ENCODE measurements at places on chromosomes 12 and 14.

GRCh38 chr12:106878804-106879203, 76.9 kb upstream of the TMEM263 start:
- DNase-seq, result no peak

- peak; percentile 76 for DNase-seq
Measured at GRCh38 chr12:123533672-123534643, at the start of gene RILPL1. Gene RILPL1 (minus strand): TSS chr12:123533719. CDS start chr12:123533482, 237 bp downstream.

GRCh38 chr14:59480166-59480565, 4.0 kb downstream of the L3HYPDH start:
- no peak for DNase-seq

GRCh38 chr12:80118565-80119324, 19.4 kb downstream of the OTOGL start:
- peak; percentile 22 for DNase-seq

DNA sequence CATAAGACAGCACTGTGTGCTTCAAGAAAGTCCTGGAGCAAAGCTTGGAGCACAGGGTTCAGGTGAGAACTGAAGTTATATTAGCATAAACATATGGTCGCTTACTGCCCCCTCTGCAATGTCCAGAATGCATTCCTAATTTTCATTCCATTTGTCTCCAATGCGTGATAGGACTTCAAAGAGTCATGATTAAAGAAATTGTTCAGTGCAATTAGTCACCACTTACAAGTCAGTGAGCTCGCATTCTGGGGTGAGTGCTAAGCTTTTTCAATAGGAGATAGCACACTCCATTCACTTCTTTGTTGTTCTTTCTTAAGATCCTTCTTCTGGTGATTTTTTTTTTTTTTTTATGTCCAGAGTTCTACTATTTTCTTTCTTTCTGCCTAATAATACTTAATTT, 398.4 kb downstream of the SYT1 start:
- no peak for DNase-seq

DNA sequence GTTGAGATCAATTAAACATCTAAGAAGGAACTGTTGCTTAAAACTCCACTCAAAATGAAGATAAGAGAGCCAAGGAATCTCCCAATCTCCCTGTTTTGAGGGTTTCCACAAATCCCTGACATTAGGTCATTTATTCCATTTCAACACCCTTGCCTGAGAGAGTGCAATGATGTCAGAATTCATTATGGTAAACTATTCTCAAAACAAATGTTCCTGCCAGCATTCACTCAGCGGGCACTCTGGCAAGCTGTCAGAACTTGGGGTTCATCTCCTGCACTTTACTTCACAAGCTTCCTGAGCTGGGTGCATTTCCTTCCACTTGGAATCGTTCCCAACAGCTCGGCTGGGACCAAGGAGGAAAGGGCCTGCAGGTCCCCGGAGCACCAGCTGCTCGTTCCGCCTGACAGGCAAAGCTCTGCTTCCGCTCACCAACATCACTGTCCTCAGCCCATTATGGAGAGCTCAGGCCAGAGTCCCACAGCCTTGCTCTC, 117.8 kb downstream of the TTC7B start:
- no peak for DNase-seq

- DNase-seq, result no peak
Measured at GRCh38 chr12:129109174-129110001, 256.1 kb downstream of the GLT1D1 start.

DNA sequence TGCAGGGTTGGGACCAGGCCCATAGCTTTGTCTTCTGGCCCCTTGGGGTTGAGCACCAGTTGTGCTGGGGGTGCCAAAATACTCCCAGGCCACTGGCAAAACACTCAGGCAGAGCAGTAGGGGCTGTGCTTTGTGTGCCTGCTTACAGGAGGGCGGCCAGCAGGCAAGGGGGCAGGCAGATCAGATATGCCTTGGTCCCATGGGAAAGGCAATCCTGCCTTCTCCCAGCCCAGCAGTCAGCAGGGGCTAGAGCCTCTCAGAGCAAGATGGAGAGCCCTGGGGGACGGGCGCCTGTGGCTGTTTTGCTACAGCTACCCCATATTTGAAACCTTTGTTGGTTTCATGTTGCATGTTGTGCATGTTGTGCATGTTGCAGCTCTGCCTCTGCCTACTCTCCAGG, 36.2 kb upstream of the TMX1 start:
- DNase-seq, result no peak

DNA sequence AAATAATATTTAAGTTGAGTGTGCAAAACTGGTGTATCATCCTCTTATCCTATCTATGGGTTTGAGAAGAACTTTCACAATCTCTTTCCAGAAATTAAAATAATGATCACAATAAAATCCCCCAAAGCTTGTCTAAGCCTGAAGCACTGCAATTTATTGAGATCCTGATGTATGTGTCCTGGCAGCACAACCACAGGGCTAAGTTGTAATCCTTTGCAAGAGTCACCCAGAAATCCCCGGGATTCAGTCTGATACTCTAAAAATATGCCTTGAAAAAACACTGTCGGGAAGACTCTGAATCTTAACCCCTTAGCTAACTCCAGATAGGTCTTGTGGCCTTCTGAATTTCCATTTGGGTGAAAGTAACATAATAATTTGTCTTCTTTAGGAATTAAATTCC, 40.3 kb upstream of the STXBP6 start:
- DNase-seq, result no peak

GRCh38 chr12:119072440-119072839, 91.1 kb downstream of the SRRM4 start:
- DNase-seq, result no peak

- no peak for DNase-seq
Measured at GRCh38 chr12:131010396-131011131, 56.9 kb downstream of the ADGRD1 start.

DNA sequence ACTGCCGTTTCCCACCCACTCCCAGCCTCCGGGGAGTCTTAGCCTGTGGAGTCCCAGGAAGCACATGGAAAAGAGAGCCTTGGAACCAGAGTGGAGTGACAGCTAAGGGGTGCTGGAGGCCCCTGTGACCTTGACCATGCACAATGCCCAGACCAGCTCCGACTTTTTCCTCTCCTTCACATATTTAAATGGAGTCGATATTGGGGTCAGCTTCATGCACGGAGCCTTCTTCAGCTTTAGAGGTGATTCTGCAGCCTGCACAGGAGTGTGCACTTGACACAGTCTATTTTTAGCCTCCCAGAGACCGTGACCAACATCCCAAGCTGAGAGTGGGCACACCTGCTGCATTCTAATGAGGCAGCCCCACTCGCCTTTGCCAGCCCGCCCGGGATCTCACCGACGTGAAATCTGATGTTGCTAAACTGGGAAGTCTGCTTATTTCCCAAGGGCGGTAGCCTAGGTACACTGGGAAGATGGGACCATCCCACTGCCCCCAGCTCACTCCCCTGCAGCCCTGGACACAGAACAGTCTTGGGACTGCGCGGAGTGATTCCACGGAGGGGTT, 47.5 kb downstream of the PRMT8 start:
- no peak for DNase-seq

- DNase-seq, result no peak
Measured at GRCh38 chr14:69882116-69882864, 3.1 kb downstream of the SMOC1 start.

DNA sequence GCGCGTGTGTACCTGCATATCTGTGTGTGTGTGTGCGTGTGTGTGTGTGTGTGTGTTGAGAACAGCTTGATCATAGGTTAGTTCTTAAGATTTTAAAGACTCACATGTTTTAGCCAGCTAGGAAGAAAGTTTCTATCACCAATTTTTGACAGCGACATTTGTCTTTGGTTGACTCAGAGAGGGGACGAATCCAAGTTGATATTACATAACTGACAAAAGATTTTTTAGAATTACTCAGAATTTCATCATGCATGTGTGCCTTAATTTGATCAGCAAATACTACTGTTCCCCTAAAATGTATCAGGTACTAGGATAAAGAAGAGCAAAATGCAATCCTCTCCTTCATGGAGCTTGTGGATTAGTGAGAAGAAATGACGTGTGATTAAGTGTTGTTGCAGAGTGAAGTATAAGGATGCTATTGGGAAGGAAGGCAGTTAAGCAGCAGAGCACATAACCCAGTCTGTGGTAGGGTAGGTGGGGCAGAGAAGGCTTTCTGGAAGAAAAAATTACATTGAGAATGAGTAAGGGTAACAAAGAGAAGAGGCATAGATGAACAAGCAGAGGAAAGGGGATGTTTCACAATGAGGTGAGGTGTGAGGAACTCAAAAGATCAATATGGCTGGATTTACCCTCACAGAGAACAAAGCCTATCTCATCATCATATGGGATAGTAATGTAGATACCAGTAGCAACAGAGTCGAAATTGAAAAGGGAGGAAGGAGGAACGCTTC, 77.5 kb downstream of the ELK3 start:
- DNase-seq, result no peak

DNA sequence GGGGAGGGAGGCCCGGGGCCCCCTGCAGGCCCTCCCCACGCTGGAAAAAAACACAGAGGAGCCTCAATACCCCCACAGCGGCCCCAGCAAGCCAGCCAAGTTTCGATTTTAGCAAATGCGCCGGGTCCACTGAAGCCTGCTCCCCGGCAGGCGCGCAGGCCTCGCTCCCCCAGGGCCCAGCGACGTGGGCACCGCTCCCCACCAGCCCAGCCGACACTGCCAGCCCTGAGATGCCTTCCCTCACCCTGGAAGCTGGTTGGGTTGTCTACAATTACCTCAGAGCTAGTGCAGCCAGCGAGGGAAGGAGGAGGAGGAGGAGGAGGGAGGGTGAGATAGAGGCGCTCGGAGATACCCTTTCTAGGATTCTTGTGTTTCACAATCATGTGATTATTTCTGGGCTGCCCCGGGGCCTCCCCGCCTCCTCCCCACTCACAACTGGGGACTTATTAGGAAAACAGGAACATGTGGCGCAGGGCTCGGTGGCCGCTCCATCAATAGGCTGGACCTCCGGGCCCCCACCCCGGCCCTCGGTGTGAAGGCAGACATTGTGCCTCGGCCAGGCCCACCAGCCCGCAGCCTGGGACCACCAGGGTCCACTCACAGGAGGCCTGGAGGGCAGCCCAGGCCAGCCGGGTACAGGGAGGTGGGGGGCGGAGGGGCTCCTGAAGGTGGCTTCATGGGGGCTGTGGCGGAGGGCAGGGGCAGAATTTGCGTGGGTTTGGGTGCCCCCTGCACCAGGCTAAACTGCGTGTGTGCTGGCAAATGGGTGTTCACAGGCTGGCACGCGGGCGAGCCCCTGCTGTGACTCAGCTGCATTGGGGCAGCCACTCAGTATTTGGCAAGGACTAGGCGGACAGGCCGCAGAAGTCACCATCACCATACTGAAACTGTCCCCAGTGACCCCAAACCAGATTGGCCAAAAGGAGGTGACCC, 109.9 kb downstream of the NCOR2 start:
- DNase-seq, result no peak

- no peak for DNase-seq
Measured at GRCh38 chr14:94547726-94548125, 13.5 kb upstream of the SERPINA4 start.

DNA sequence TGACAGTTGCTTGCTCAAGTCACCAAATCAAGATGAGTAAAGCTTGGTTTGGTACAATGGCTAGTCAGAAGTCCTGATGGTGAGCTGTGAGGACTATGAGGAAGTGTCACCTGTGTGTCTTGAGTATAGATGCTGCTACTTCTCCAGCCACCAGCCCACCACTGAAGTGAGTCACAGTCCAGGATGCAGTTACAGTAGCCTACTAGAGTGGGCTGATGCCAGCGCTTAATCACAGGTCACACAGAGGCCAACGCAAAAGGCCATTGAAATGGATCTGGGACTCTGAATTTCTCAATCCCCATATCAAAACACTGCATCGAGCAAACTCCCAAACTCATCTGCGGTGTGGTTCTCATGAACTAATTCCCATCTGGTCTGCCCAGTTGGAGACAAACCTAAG, 223.1 kb downstream of the ANO6 start:
- no peak for DNase-seq

DNA sequence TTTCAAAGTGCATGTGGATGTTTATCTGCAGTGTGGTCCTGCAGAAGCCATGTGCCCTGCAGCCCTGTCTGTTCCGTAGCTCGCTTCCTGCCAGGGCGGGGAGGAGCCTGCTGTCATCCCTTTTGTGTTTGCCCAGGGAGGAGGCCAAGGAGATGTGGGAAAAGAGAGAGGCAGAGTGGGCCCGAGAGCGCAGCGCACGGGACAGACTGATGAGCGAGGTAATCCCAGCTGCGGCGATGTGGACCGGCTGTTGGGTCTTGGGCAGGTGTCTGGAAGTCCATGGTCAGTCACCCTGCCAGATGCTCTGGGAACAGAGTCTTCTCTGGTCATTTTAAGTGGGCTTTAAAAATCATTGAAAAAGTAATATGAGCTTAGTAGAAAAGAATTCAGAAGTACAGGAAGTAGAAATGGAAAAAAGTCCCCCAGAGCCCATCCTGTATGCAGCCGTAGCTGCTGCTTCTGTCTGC, 12.8 kb downstream of the TCHP start:
- no peak for DNase-seq

GRCh38 chr12:50699154-50699553, 64.7 kb upstream of the ATF1 start:
- no peak for DNase-seq

GRCh38 chr14:93029911-93030508, 85.7 kb downstream of the ITPK1 start:
- no peak for DNase-seq

GRCh38 chr14:75258079-75258802, 20.4 kb upstream of the FOS start:
- DNase-seq, result no peak

GRCh38 chr12:2578772-2579171, 216.0 kb upstream of the FKBP4 start:
- no peak for DNase-seq

- no peak for DNase-seq
Measured at GRCh38 chr12:88833641-88834116, 253.4 kb upstream of the KITLG start.

DNA sequence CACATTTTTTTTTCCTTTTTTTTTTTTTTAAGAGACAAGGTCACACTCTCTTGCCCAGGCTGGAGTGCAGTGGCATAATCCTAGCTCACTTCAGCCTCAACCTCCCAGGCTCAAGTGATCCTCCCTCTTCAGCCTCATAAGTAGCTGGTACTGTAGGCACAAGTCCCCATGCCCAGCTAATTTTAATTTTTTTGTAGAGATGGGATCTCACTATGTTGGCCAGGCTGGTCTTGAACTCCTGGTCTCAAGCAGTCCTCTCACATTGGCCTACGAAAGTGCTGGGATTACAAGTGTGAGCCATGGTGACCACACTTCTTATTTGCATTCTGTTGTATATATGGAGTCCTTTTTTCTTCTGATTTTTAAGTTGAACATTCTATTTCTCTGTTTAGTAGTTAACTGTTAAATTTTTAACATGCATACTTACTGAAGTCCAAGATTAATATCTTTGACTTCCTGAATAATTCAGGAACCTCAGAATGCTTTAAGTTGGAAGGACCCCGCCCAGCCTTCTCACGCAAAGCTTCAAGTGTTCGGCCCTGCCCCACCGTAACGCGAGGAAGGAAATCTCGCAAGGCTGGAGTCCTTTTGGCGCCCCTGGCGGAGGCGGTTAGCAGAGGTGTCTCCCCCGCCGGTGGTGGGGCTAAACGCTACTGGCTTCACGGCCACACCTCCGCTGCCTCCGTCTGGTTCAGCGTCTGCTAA, 21.6 kb downstream of the SPATS2 start:
- DNase-seq, result peak; percentile 49

- no peak for DNase-seq
Measured at GRCh38 chr12:45575823-45576475, 153.6 kb upstream of the ARID2 start.

DNA sequence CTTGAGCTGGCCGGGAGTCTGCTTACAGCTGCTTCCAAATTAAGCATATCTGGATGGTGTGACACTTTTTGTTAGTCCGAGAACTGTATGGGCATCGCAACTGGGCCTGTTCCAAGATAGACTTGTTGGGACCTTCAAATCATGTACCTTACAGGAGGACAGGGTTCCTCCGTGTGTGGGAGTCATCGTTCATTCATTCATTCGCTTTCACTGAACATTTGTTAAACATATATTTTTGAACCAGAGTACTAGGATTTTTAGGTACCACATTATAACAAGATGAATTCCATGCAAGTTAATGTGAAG, 387 bp upstream of the IPO8 start:
- DNase-seq, result no peak
